ENCODE measurements at places on chromosomes 12 and 14. TPM values are rescaled to one million over a fixed set of nuclear protein-coding genes. Genes with fewer than 3 reads are reported as not detected.
A peak's percentile ranks its signal among the peaks of the same experiment; 100 is the strongest.

DNA sequence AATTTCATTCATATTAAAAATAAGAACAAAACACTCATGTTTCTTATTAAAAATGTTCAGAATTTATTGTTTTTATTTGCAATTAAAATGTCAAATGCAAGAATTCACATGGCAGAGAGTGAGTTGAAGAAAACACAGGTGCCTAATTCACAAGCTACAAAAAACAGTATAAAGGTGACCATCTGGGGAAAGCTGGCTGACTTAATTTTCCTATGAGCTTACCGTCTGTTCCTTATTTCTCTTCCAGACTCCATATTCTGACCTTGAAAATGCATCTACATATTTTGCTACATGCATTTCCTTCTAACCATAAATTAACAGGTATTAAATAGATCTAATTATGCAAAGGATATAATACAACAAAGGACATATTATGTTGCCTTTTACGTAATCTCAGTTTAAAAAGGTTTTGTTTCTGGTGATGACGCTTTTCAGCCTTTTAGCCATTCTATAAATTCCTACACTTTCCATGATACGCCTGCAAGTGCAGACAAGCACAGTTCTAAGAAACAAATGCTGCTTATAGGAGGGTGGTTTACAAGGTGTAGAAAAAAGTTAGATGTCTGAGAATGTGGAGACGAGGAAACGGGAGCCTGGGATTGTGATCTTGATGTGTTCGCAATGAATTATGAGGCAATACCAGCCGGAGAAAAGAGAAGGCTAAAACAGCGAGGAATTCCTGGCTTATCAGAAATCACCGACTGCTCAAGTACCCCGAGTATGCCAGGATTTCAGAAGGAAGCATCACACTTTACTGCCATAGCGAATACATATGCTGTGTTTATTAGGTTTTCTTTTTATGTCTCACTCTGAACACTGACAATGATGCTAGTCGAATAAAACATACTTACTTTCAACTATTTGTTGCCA, 24.6 kb downstream of the LIN7A start:
- DNase-seq: peak; percentile 44

- DNase-seq: peak; percentile 46
These were observed at the start of gene HEBP1 for GRCh38 chr12:12999959-13000615. HEBP1 (minus strand) TSS chr12:13000265; CDS start chr12:13000114, 151 bp downstream.

DNA sequence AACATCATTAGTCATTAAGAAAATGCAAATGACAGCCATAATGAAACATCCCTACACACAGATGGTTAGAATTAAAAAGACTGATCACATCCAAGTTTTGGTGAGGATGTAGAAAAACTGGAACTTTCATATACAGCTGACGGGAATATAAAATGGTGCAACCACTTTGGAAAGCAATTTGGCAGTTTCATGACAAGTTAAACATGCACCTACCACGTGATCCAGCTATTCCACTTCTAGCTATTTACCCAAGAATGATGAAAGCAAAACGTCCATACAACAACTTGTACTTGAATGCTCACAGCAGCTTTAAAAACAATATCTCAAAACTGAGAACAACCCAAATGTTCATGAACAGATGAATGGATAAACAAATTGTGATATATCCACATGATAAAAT, 77.9 kb upstream of the AVPR1A start:
- no peak for DNase-seq

DNA sequence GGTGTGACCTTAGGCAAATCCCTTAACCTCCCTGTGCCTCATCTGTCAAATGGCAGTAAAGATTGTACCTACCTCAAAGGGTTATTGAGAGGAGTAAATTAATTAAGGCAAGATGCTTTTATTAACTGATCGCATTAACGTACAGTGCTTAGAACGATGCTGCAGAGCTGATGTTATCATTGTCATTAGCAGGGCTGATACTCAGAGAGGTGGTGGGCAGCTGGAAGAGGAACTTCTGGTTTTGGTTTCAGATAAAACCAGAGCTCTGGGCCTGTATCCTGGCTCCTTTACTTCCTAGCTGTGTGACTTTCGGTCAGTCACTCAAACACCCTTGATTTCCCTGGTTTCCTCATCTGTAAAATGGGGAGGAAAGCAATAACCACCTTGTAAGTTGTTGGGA, 55.1 kb downstream of the CALM1 start:
- no peak for DNase-seq

- DNase-seq: no peak
These were observed 358.9 kb downstream of the PAWR start for GRCh38 chr12:79331870-79332269.

GRCh38 chr12:105334001-105334400, 3.5 kb downstream of the C12orf75 start:
- no peak for DNase-seq

- DNase-seq: peak; percentile 42
These were observed at the start of gene BCAT1 for GRCh38 chr12:24948757-24949722. BCAT1 (minus strand) TSS chr12:24949101; CDS start chr12:24948932, 169 bp downstream.

DNA sequence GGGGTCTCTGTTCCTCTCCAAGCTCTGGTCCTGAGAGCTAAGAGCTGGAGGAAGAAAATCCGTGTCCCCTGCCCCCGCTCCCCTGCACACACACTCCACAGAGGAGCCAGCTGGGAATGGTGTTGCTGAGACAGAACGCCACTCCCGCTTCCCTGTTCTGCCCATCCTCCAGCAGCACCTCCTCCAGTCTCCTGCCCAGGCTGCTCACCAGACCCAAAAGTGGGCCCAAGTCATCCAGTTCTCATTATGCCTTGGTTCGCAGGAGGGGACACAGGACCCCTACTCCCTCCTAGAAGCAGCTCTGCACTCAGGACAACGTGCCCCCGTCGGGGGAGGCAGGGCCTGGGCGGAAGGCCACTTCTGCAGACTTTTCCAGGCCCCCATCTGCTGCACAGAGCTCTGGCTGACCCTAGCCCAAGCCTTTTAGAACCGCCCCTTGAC, 830 bp upstream of the TRMT61A start:
- no peak for DNase-seq

GRCh38 chr14:67510836-67511235, 22.3 kb upstream of the PLEKHH1 start:
- no peak for DNase-seq

DNA sequence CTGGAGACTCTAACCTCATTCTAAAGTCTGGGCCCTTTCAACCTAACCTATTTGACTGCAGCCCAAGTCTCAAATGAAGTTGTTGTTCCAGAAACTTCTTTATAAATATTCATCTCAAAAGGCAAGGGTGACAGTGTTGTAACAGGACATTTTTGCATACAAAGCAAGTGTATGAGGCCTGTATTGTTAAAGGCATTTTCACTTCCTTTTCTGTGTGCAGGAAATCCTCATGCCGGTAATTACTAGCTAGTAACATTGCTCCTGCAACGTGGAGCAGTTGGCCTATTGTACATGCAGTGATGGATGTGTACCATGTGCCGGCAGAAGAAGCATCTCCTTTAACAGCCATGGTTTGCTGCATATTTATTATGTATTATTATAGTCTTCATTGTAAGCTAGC, 156.5 kb upstream of the RMST start:
- DNase-seq: no peak

GRCh38 chr14:46574221-46574977, 77.2 kb downstream of the RPL10L start:
- peak; percentile 23 for DNase-seq

GRCh38 chr14:100698666-100699448, 27.8 kb upstream of the DLK1 start:
- no peak for DNase-seq

- DNase-seq: no peak
These were observed 70.9 kb downstream of the VWF start for GRCh38 chr12:6053541-6053940.

DNA sequence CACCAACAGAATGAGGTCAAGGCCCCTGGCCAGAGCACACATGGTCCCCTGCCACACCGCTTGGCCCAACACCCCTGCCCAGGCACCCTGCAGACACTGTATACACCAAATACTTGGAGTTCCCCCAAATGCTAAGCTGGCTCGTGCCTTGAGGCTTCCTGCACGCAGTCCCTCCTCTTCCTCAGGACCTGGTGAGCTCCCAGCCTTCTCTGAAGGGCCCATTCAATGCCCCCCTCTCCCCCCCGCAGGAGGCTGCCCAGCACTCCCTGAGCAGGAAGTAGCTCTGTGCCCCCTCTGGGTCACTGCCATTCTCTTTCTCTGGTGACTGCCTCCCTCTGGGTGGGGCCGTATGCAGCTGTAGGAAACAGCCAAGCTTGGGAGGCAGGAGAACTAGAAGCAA, 75.3 kb downstream of the ITPK1 start:
- DNase-seq: no peak

GRCh38 chr12:32650508-32650907, 28.6 kb upstream of the DNM1L start:
- DNase-seq: peak; percentile 28

DNA sequence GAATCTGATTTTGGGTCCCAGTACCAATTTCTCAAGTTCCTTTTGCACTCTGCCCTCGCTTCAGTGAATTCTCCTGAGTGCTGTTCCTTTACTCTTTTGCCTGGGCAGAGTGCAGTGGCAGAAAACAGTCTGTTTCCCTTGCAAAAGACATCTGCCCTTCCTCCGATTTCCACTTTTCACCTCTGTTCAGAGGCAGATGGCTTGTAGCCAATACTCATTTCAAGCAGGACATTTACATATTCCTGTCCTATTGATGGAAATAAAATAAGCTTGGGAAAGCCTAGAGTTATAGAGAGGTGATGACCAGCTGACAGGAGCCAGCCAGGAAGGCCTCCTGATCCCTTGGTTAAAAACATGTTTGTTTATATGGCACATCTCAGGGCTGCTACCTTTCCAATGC, 111.0 kb downstream of the SLC8A3 start:
- no peak for DNase-seq

GRCh38 chr12:13203034-13203922, 6.8 kb downstream of the EMP1 start:
- no peak for DNase-seq

DNA sequence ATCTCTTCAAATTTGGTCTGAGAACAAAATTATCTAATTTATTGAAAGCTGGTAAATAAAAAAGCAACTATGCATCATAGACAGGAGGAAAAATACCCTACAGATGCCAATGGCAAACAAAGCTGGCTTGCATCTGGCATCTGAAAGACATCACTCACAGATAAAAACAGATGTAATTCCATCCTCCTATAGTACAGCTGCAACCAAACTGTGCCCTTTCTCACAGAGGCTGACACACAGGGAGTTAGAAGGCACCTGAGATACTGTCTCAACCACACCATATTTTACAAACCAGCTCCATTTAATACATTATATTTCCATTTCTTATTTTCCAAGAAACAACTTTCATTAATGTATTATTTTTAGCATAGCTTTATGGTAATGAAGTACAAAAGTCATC, 39.4 kb downstream of the DUSP16 start:
- no peak for DNase-seq

DNA sequence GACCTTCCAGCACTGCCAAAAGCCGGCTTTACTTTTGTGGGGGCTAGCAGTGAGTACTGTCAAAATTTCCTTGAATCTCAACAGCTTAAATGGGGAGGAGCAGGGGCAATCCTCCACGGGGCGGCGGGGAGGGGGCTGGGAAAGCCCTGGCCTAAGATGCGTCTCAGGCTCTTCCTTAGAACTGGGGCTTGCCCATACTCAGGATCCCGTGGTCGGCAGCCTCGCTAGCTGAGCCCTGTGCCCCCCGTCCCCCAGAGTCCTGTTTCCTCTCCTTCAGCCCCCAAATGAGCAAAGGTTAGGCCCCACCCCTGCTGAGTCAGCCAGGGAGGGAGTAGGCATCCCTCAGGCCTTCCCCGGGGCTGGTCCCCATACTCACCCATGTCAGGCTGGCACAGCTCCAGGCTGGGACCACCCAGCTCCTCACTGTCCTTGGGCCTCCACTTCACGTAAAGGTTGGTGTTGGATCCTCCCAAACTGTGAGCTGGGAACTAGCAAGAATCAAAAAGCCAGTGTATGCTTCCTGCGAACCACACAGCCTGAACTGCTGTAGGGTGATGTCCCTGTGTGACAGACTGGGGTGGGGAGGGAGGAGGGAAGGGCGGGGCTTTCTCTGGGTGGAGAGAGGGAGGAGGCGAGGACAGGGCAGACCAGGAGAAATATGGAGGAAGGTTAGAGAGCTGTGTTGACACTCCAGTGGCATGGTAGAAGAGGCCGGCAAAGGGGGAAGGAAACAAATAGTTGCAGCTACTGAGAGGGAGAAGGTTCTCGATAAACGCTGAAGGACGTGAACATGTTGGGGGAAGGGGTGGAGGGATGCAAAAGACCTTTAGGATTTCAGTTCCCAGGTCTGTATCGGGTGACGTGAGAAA, 5.9 kb upstream of the BAZ2A start:
- no peak for DNase-seq

DNA sequence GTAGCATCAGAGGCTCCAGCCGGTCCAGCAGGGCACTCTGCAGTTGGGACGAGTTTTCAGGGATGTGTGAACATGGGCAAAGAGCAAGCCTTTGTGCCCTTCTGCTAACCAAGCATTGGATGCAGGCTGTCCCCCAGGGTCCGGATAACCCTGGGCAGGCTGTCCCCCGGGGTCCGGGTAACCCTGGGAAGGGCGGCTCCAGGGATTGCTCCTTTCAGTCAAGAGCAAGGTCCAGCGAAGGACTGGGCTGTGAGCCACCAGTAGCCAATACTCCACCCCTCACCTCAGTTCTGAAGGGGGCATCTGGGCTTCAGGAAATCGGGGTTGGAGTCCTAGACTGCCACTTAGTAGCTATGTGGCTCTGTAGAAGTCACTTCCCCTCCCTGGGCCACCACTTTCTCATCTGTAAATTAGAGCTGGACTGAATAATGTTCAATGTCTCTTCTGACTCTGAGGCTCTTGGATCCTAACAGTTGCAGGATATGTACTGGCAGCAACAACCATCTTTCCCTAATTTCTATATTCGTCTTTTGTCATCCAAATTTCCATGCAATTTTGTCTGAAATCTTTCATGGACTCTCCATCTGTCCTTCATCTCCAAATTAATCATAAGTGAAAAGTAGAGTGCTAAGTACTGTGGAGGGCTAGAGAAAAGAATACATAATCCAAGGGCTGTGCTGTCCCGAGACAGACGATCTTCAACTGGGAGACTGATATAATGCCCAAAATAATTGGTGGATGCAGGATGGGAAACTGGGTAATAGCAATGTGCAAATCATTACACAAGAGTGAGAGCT, 137.4 kb upstream of the NTF3 start:
- no peak for DNase-seq

- no peak for DNase-seq
These were observed 31.7 kb upstream of the ARL1 start for GRCh38 chr12:101439236-101439635.

DNA sequence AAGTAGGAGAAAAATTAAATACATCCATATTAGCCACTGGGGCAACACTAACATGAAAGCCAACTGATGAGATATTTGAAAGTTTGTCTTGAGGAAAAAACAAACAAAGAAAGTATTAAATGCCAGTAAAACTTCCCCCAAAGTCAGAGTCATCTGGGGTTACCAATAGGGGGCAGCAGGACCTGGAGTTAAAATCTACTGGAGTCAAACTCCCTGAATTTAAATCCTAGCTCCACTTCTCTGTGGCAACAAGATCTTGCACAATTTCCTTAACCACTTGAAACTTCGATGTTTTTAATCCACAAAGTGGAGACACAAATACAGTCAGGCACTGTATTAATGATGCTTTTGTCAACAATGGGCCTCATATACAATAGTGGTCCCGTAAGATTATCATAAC, 14.4 kb downstream of the PLEKHG7 start:
- DNase-seq: no peak

GRCh38 chr12:62291864-62292760, 31.9 kb downstream of the USP15 start:
- peak; percentile 21 for DNase-seq

The ACRBP gene
- total RNA-seq: not detected

The CNIH1 gene
- total RNA-seq: 119 TPM

The SYT1 gene
- total RNA-seq: 1.7 TPM

The ZFYVE26 gene
- total RNA-seq: 11.6 TPM

The CIDEB gene
- 2.7 TPM for total RNA-seq

The ARMH4 gene
- total RNA-seq: 1.1 TPM
